Dorsolateral prefrontal cortex (tissue), 122 donors: ENCODE measurements at places on chromosomes 16 and 17. TPM values are rescaled to one million over a fixed set of nuclear protein-coding genes. Genes with fewer than 3 reads are reported as not detected.

Gene CDT1
- 2.4 TPM for total RNA-seq

Gene GGT6
- not detected for total RNA-seq

Gene MYH2
- total RNA-seq = not detected

Gene ACSM5
- 2.3 TPM for total RNA-seq
